ENCODE measurements at places on chromosomes 13 and 19.
A peak's percentile ranks its signal among the peaks of the same experiment; 100 is the strongest.

DNA sequence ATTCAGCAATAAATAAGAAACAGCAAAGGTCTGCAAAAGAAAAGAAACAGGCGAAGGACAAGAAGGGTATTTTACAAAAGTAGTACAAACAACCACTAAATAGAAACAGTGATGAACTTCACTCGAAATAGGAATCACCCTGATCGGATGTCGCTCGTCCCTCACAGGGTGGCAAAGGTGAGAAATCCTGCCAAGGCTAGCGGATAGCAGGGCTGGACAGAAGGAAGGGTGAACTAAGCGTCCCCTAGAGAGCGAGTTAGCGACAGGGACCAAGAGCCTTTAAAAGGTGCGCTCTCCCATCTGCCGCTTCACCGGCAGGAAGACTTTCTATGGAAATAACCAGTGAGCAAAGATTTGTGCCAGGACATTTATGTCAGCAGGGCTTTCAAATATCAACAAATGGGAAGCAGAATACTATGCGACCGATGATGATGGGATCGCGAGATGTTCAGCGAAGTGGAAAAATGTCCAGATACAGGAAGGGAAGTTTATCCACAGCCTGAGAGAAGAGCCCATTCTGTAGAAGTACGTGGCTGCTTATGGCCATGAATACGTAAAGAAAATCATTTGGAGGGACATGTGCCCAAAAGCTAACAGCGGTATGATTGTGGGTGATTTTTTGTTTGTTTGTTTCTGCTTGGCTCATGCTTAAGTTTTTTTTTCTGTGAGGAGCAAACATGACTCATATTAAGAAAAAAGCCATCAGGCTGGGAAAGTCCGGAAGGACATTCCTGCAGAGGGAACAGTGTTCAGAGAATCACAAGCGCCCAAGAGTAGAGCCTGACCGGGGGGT, 18.9 kb downstream of the ELAVL1 start:
- DNase-seq = no peak

- no peak for DNase-seq
These were observed at the start of gene TMC4 for GRCh38 chr19:54172471-54173358. TMC4 (minus strand) TSS chr19:54173160; CDS start chr19:54173117, 43 bp downstream.

DNA sequence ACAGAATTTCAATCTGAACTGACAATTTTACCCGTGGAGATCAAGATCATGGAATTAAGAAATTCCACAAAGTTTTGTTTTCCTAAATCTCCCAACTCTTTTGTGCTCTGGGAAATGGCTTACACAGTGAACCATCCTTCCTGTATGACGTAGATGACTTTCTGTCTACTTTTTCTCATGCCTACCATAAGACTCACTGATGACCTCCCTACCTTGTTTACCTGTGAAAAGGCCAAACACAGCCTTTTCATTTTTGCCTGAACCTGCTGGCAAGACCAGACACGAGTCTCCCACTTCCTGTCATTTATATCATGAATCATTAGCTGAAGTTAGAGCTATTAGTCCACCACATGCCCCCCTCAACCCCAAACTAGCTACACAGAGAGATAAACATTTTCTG, 4.6 kb upstream of the KBTBD6 start:
- DNase-seq = no peak

- no peak for DNase-seq
These were observed 6.8 kb downstream of the RPS11 start for GRCh38 chr19:49502866-49503581.

DNA sequence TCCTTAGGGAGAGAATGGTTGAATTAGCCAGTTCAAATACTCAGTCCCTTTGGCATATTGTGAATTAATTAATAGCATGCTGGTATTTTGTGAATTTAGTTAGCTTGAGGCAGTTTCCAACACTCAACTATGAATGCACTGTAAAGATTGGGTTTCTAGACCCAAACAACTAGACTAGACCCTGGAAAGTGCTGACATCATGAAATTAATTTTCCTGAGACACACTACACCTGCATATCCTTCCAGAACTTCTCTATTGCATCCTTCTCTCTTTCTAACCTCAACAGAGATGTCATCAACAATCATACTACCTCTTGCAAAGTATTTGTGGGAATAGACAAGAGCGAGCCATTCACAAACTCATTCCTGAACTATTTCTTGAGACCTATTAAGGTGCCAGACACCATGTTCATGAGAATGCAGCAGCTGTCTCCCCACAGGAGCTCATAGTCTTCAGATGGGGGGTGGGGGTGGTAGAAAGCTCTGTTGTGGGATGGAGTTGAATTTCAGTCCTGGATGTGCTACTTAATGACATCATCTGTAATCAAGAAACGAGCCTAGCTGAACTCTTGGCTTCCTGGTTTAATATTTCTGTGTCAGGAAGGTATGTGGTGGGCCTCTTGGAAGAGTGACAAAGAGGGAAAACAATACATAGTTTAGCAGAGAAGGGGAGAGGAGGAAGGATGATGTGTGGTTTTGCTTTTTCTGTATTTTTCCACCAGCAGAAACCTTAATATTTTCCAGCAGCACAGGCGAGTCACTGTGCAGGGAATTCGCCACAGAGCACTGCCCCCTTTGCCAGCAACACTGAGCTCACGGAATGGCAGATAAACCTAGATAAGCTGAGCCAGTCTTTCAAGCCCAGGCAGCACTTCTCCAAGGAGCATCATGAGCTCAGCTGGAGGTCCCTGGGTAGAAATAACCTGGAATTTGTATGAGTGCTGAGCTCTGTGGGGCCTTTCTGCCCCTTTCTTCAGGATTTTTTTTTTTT, 53.1 kb upstream of the CYSLTR2 start:
- no peak for DNase-seq

DNA sequence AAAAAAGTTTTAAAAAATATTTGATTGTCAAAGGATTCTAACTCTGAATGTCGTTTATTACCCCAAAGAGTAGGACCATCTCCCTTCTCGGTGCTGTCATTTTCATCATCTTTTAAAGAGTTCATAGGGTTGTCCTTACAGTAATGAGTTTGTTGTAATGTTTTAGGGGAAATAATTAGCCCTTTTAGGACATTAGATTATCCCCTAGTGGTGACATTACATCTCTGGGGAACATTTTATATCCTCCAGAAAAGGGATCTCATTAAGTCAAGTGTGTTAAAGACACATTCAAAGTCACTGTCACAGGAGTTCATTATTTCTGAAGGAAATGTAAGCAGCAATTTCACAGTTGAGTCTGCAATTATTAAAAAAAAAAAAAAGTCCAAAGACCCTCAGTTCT, 99.3 kb upstream of the GJB6 start:
- no peak for DNase-seq

GRCh38 chr19:6958791-6959190, 62.4 kb downstream of the MBD3L2B start:
- no peak for DNase-seq

DNA sequence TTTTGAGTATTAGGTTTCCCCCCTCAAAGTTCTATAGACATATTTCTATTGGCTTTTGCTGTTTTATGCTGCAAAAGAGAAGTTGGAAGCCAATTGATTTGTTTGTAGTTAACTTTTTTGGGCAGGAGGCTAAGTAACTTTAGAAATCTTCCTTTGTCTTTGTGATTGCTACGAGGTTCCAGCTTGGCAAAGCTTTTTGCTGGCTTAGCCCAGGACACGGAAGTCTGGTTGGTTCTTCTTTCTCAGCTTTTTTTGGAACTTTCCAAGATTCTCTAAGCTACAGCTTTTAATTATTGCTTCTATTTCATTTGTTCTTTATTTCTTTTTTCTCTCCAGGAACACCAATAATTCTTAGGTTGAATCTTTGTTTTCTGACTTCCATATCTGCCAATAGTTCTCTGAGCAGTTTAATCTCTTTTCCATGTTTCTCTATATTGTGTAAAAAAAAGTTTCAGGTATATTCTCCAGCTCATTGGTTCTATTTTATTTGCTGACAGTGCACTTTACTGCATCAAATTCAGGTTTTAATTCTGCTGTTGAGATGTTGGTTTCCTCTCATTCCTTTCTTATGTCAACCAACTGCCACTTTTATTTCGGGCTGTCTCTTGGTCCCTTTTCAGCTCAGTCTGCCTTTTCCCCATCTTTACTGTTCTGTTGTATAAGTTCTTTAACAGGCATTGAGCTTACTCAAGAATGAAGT, 27.8 kb downstream of the MBNL2 start:
- DNase-seq = no peak

GRCh38 chr19:48190288-48190884, 19.9 kb downstream of the ZSWIM9 start:
- no peak for DNase-seq

- no peak for DNase-seq
These were observed 60.1 kb downstream of the HSPH1 start for GRCh38 chr13:31101472-31102170.

DNA sequence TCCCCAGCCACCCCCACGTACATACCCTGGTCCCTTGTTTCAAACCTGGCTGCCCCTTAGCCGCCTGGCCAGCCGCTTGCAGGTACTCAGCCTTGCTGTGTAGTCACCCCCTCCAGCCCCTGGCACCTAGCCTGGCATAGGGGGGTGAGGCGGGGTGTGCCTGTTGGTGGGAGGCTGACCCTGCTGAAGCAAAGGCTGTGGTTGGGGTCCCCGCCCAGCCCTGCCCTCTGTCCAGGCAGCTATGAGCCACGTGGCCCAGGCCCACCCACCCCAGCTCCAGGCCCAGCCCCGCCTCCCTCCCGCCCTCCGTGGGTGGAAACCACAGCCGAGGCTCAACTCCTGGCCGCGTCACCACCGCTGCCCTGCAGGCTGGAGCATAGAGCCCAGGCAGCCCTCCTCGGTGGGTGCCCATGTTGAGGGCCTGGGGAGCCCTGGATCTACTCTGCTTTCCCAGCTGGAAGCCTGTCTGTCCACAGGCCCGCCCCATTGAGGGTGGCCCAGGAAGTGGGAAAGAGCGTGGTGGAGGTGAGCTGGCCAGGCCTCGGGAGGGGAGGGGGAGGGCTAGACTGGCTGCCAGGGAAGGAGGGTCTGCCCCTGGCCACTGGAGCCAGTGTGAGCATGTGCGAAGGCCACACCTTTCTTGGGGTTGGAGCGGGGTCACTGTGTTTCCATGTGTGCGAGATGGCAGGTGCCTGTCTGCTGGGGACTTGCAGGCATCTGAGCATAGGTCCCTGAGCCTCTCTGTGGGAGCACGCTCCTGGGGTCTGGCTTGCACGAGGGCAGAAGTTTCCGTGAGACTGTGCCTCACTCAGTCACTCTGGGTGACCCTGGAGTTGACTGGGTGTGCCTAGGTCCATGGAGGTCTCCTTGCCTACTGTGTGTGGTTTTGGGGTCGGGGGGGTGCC, 31.0 kb downstream of the PAK4 start:
- no peak for DNase-seq

GRCh38 chr19:17001603-17002183, 24.9 kb downstream of the CPAMD8 start:
- DNase-seq = no peak

DNA sequence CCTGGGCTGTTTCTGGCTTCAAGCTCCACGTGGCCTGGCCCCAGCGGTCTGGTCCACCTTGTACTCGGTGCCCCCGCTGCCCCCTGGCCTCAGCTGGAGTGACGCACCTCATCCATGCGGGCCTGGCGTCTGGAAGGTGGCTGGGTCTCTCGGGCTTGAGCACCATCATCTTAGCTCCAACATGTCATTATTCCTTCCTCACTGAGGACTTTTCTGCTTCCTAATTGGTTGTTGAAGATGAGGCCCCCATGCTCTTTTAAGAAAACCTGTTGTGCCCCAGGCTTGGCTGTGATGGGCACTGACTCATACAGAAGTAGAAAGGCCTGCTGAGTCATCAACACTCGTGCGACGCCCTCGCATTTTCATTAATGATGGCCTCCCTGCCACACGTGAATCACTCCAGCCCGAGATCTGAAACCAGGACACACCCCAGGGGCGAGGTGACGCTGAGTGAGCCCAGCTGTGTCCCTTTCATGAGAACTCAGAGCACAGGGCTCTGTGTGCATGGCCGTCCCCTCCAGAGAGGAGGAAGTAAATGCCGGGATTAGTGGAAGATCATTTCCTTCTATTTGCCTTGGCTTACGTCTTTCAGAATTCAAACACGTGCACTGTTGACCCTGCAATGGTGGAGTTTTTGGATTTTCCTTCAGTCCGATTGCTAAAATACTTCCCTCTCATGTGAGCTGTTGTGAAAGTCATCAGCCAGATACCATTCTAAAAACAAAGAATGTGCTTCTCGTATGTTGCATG, 14.0 kb upstream of the GJA3 start:
- DNase-seq = peak; percentile 58

- no peak for DNase-seq
These were observed 321.8 kb downstream of the TEX29 start for GRCh38 chr13:111642156-111642767.

DNA sequence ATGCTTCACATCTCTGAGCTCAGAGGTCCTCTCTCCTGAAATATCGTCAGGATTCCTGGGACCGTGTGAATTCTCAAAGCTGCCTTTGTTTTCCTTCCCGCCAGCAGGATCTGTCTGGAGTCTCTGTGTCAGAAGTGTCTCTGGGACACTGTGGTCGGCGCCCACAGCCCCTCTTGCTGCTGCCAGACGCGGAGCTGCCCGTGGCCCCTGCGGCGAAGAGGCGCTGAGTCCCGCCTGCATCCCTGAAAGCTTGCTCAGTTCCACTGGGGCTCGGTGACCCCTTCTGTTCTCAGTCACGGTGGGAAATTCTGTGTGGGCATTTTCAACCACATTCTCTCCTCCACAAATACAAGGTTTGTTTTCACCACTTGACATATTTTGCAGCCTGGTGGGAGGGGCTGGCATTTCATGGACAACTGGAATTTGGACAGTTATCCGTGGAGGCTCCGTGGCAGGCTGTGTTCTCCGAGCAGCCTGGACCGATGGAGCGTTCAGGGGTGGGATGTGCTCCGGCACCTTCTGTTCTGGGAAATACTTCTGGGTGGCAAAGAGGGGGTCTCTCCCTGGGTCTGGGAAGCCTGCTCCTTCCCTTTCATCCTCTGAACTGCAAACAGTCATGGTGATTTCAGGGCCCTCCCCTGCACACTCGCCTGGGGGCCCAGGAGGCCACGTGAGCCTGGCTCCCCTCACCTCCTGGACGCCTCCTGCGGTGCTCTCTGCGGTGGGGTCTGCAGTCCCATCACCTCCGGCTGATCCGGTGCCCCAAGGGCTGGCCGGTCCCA, 42.6 kb upstream of the GRTP1 start:
- DNase-seq = no peak

DNA sequence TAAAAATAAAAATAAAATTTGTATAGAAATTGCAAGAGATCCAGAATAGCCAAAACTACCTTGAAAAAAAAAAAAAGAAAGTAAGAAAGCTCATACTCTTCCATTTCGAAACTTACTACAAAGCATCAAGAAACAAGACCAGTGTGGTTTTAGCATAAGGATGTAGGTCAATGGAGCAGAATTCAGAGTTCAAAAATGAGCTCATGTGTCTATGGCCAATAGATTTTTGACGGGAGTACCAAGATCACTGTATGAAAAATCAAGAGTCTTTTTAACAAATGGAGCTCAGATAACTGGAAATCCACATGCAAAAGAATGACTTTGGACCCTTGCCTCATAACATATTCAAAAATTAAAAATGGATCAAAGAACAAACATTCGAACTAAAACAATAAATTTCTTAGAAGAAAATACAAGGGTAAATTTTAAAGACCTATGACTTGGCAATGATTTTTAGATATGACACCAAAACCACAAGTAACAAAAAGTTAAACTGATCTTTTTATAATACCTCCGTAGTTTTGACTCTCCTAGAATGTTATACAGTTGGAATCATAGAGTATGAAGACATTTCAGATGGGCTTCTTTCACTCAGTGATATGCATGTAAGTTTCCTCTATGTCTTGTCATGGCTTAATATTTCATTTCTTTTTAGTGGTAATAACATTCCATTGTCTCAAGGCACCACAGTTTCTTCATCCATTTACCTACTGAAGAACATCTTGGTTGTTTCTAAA, 43.2 kb downstream of the KLF12 start:
- DNase-seq = no peak

- DNase-seq = no peak
These were observed 276.3 kb upstream of the PCDH9 start for GRCh38 chr13:67506407-67506806.

- no peak for DNase-seq
These were observed 472.9 kb downstream of the FOXO1 start for GRCh38 chr13:40193286-40194223.
